Activated CD8-positive, alpha-beta memory T cell treated with anti-CD3 and anti-CD28 coated beads for 48 hours (primary cell): ENCODE measurements at places on chromosomes 12 and 14.

GRCh38 chr14:61549425-61549824, 145.9 kb upstream of the HIF1A start:
- no peak for DNase-seq

GRCh38 chr12:114868995-114869834, 185.2 kb upstream of the TBX3 start:
- DNase-seq, result no peak

DNA sequence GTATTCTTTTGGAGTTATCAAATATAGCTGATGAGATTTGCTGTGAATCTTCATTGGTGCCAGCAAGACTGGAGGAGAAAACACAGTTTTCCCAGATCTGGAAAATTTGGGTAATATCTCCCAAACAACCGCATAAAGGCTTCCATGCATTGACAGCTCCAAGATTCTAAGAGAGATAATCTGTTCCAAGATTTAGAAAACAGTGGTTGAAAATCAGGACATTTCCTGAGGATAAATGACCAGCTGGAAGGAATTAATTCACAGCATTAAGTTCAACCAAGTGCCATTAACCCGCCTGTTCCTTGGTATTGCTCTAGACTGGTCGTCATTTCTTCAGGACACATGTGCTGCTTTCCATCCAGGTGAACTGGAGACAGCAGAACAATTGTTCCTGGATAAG, 147.9 kb upstream of the PRICKLE1 start:
- DNase-seq, result no peak

- no peak for DNase-seq
These were observed 261.9 kb upstream of the LRIG3 start for GRCh38 chr12:59182191-59182590.

DNA sequence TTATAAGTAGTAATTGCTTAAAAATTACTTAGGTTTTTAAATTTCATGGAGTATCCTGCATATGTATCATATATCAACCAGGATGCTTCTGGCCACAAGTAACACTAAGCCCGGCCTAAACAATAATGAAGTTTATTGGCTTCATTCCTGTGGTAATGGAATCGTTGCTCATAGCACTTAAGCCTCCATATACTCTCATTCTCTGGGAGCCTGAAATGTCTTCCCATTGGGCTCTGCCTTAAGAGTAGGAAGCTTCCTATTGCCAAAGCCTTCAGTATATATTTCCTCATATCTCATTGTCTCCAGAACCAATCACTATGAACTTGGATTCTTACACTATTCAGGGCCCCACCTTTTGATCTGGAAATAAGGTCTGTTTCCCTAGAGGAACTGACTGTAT, 83.8 kb upstream of the DNM1L start:
- DNase-seq, result no peak

DNA sequence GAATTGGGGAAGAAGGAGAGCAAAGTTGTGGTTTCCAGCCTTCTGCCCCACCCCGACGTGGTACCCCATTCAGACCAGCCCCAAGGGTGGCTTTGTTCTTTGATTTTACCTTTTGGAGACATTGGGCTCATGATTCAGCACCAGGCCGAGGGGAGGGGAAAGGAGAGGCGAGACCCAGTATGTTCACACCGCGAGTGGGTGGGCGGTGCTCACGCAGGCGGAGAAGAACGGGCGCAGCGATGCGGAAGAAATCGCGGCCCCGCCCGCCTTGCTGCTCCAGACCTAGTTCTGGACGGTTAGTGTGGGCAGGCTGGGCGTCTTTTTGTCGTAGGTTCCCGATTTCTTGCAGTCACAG, 963 bp downstream of the ATL1 start:
- DNase-seq, result peak; percentile 32

- DNase-seq, result no peak
These were observed 7.7 kb downstream of the DAZAP2 start for GRCh38 chr12:51246254-51246853.

DNA sequence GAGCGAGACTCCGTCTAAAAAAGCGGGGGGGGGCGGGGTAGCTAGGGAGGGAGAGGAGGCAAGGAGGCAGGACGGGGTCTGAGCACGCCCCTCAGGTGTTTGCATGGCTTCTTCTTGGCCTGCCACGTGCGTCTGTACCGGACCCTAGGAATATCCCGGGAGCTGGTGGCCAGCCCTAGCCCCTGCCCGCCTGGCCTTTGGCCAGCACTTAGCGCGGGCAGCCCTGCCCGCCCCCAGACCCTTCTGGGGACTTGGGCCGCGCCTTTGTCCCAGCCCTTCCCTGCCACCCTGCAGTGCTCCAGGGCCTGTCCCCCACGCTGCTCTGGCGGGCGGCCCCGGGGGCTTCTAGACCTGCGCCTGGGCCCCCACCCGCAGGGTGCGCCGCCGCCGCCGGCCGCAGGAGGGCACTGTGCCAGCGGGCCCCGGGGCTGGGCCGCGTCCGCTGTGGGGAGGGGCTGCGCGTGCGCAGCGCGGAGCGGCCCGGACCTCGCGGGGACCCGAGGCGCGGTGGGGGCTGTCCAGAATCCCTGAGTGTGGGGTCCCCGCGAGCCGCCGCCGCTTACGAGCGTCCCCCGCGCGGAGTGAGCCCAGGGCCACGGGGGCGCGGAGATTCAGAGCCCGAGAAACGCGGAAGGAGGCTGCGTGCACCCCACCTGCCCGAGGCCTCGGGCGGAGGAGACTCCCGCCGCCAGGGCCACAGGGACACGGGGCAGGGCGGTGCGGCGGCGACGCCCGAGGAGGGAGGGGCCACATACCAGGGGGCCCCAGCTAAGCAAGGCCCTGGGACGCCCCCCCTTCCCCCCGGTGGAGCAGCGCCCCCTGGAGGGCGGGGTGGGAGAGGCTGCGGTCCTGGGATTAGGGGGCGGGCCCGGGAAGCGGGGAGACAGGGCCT, 21.0 kb downstream of the SLC25A29 start:
- peak; percentile 66 for DNase-seq

DNA sequence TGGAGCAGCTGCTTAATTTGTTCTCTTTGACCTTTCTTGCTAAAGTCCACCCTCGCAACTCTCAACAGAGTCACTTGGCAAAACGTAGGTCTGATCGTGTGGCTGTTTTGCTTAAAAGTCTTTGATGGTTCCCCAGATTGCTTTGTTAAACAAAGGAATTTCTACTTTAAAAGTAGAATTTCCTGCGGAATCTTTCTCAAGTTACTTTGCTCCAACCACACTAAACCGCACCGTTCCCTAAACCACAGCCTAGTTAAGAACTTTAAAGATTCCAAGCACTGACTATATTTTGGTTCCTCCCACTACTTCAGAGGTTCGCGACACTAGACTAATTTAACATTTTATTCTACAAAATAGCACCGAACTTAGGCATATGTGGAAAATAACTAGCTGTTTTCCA, 114.8 kb upstream of the FGD4 start:
- DNase-seq, result no peak

GRCh38 chr12:46963977-46964971, 115.1 kb upstream of the PCED1B start:
- DNase-seq, result no peak

DNA sequence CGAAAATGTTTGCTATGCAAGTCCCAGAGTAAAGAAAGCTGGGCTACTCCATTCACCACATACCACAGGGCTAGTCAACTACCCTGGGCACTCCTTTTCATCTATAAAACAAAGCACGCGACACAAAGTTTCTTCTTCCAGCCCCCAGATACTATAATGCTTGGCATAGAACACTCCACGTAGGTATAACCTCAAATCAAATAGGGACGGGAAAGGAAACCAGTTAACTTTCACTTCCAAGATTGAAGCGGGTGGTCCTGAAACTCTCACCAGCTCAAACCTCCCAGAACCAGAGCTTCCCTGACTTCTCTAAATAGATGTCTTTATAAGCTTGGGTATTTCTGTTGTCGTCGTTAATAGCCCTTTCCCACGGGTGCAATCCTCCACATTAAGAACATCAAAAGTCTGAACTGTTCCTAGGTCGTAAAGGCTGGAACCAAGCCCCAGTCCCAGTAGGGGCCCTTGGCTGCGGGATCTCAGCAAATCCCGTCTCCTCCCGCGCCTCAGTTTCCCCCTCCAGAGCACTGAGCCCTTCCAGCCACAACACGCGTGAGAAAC, 647 bp downstream of the LGMN start:
- DNase-seq, result no peak

GRCh38 chr14:74552623-74553022, 59.1 kb downstream of the ISCA2 start:
- DNase-seq, result no peak

DNA sequence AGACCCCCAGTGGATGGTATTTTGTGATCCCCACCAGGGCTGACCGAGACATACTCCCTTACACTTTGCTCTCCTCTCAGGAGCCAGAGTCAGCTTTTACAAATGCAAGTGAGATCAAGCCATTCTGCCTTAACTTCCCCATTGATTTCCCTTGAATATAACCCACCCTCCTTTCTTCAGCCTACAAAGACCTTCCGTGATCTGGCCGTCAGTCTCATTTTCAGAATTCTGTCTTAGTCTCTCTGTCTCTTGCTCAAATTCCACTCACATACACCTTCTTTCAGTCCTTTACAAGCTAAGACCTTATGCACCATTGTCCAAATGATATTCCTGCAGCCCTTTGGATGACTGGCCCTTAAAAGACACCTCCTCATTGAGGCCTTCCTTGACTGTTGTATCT, 39.0 kb upstream of the ELK3 start:
- no peak for DNase-seq

DNA sequence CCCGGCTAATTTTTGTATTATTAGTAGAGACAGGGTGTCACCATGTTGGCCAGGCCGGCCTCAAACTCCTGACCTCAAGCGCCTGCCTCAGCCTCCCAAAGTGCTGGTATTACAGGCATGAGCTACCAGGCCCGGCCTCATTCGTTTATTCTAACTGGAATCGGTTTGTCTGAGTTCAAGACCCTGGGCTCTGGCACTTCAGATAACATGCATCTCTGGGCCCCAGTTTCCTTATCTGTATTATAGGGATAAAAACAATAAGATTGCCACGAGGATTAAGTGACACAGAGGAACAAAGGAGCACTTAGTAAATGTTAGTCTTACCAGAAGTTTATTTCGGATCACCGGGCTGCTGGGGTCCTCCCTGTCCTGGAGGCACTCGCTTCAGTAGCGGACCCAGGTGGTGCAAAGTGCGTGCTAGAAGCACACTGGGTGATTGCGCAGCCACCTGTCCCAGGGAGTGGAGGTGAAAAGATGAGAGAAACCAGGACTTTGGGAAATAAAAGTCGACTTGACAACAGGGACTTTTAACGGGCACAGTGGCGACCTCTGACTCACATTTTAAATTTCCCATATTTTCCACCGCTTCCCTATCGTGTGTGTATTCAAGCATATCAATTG, 37.5 kb downstream of the ACACB start:
- DNase-seq, result no peak

- no peak for DNase-seq
These were observed 185.0 kb downstream of the PLCZ1 start for GRCh38 chr12:18552829-18553228.

DNA sequence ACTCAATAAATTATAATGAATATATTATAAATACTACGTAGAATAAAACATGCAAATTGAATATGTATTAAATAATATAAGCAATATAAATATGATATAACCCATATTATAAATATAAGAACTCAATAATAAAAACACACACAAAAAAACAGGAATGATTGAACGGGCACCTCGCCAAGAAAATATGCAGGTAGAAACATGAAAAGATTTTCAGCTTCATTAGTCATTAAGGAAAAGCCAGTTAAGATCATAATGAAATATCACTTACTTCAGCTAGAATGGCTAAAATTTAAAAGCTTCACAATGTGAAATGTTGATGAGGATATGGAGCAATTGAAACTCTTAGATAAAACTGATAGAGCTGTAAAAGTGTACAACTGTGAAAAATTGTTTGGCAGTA, 17.8 kb upstream of the SEL1L start:
- DNase-seq, result no peak

DNA sequence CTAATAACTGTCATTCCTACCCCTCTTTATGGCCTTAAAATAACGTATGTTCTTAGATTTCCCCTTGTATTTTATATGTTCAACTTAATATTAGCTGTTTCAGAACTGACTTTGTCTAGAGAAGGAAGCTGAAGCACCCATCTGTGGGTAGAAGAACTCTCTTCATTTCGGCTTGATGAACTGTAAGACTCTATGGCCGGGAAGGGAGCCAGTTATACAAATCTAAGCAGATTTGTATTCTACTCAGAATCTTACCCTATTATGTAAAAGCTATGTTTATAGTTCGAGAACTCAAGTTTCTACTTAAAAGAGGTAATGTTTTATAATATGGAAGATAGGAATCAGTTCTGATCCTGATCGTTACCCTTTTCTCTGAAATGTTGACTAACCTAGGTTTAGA, 390.9 kb upstream of the PRICKLE1 start:
- DNase-seq, result no peak

DNA sequence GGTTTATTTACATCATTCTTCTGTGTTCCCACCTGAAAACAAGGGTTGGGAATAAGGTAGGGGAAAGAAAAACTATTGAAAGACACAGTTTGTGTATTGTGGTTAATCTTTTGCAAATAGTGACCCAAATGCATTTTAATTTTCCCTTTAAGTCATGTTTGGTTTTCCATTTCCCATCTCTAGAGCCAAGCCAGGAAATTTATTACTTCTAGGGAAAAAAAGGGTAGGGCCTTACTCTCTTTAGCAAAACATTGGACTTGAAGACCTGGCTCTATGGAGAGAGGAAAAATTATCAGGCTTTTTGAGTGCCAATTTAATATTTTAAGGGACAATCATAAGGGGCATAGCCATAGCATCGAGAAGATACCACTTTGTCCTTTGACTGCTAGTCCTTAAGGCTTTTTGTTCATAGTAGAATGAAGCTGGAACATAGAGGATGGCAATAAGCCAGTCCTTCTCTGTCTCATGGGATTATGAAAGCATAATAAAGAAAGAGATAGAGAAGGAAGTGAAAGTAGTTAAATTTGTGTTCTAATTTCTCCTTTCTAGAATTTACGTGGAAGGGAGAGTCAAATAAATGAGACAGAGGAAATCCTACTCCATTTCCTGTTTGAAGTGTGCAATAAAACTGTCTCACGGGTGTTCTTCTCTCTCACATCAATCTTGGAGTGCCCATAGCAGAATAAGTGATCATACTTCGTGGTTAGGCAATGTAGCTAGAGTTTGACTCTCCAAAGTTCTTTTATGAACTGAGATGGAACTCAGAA, 50.9 kb upstream of the PPFIA2 start:
- DNase-seq, result no peak

GRCh38 chr14:85342858-85343607, 186.9 kb upstream of the FLRT2 start:
- no peak for DNase-seq

DNA sequence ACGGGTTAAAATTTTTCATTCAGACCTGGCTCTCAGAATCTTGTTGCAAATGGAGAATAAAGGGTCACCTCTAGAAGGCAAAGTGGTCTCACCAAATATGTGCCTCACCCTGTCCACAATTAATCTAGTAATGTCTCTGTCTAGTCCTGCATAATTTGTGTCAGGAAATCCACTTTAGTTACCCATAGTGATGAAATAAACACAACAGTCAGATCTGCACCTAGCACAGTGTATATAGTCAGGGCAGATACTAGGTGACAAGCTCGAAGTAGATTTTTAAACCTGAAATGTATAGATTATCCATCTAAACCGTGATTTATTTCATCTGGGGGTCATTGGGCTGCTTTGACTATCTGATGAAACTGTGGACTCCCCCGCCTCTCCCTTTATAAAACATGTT, 15.9 kb upstream of the FLVCR2 start:
- DNase-seq, result no peak

- DNase-seq, result no peak
These were observed 8.4 kb upstream of the CALM1 start for GRCh38 chr14:90388437-90388836.
